Mononuclear cell (primary cell): ENCODE measurements at places on chromosomes 16 and 17. TPM values are rescaled to one million over a fixed set of nuclear protein-coding genes. Genes with fewer than 3 reads are reported as not detected.

Gene ADAD2
- total RNA-seq, result not detected

Gene CLEC3A
- not detected for total RNA-seq

Gene PMFBP1
- total RNA-seq, result 0.31 TPM

Gene KRTAP17-1
- not detected for total RNA-seq

Gene BIRC5
- 0.21 TPM for total RNA-seq

Gene NUDT16L1
- total RNA-seq, result 28.0 TPM
